ENCODE measurements at places on chromosomes 13 and 19.
A peak's percentile ranks its signal among the peaks of the same experiment; 100 is the strongest.

DNA sequence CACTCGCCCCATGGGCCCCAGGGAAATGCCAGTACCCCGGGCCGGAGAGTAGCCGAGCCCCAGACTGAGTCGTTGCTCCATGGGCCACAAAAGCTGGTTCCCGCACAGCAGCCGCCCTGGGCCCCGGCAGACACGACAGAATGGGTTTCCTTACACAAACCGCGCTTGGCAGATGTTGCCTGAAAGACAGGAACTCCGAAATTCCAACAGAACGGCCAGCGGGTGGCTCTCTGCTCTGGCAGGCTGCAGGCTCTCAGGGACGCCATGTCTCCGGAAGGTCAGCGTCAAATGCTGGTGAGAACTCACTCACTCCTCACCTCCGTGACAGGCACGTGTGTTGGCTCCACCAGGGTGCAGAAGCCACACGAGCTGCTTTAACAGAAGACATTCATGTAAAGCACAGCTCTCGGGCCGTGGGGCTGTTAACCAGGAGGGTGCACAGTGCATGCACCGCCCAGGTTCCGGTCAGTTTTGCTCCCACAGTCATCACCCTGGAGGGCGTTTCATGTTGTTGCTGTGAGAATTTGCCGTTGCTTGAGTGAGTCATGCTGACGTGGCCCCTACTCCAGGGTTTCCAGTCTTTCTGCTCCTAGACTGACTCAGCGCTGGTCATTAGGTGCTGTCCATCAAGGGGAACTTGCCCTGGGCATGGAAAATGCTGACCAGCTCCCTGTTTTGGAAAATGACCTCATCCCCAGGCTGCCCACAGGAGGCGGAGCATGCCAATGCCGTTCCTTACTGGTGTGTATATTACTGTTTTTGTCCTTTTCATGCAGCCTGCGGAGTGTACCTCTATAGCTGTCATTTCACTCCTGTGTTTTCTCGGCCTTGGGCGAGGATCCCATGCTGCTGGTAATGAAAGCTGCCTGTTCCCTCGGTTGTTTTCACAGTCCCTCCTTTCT is 44.8 kb downstream of the ANKRD10 start:
- peak; percentile 91 for ATAC-seq

- no peak for ATAC-seq
Measured at GRCh38 chr19:6765738-6766356, 1.4 kb downstream of the SH2D3A start.

- ATAC-seq: no peak
Measured at GRCh38 chr19:51719251-51719988, 4.4 kb downstream of the HAS1 start.

DNA sequence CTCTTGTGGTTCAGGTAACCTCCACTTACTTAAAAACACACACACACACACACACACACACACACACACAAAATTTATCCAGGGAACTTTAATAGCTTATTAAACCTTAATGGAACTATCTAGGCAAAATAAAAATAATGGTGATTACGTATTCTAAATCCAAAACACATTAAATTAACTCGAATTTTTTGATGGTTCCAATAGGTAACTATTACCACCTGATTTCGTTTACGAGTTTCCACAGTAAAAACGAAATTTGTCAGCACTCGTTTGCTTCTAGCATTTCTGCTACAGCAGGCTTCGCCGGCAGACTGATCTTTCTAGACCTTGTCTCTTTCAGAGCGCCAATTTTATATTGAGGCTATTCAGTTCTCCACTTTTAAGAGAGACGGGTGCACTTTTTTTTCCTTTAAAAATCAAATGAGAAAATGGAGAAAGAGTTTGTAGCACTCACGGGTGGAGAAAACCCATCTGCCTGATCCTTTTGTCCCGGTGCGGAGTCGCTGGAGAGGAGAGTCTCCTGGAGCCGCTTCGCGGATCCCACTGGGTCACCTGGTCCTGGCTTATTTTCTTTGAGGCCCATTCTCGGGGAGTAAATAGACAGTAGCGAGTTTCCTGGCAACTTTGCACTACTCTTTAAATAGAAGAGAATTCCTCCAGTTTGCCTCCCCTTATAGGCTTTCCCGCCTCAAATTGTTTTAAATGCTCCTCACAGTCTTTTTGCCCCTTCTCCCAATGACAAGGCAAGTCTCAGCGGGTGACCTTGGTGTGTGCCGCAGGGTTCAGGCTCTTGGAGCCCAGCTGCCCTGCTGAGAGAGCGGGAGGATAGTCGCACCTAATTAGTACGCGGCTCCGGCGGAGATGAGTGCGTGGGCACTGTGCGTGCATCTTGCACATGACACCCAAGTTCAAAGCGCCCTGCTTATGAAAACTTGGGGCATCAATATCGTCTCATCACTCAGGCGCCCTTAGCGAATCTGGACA is 117.0 kb downstream of the KCNRG start:
- peak; percentile 33 for ATAC-seq

GRCh38 chr19:54179921-54180461 is 7.0 kb upstream of the TMC4 start:
- ATAC-seq: peak; percentile 91

- ATAC-seq: no peak
Measured at GRCh38 chr19:19078801-19079200, 15.0 kb downstream of the SLC25A42 start.

DNA sequence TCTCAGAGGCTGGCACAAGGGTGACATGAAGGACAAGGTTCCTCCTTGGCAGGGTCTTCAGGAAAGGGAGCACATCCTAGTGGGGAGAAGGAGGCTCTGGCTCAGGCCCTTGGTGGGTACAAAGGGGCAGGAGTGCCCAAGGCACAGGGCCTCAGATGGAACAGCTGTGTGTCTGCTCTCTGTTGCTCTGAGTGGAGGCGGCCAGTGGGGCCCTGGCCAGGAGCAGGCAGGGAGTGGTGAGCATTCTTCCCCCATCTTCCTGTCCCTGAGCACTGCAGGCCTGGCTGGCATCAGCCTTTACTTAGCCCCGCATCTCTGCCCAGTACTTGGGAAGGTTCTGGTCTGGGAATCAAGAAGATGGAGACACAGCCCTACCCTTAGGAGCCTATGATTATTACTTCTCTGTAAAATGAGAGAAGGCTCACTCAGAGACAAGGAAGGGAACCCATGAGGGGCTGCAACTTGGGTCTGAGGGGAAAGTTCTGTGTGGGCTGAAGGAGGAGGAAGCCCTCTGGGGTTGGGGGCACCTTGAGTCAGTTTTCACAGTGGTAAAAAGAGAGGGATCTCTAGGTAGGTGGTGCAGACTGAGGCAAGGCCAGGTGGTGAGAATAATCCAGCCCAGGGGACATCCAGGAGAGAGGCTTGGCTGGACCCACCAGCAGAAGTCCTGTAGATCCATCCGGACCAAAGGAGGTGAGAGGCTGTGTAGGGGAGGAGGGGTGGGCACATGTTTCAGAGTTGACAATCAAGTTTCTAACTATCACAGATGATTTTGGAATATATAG is 173.5 kb downstream of the TSHZ3 start:
- ATAC-seq: no peak

- peak; percentile 94 for ATAC-seq
Measured at GRCh38 chr13:109700176-109700575, 86.2 kb downstream of the IRS2 start.

DNA sequence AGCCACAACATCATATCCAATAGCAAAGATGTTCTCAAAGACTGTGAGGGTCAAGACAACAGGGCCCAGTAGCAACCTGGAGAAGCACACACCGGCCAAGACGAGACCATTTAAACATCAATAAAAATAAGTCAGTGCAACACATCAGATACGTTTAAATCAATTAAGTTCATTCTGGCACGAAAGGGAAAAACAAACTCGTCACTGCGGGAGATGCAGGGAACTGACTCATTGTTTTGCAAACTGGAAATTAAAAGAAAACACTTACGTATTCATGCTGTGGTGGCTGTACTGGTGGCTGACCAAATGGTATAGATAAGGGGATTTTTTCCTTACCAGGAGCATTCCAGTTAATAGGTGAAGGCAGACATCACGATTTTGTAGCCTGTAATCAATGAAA is 26.3 kb upstream of the SLC15A1 start:
- ATAC-seq: no peak

DNA sequence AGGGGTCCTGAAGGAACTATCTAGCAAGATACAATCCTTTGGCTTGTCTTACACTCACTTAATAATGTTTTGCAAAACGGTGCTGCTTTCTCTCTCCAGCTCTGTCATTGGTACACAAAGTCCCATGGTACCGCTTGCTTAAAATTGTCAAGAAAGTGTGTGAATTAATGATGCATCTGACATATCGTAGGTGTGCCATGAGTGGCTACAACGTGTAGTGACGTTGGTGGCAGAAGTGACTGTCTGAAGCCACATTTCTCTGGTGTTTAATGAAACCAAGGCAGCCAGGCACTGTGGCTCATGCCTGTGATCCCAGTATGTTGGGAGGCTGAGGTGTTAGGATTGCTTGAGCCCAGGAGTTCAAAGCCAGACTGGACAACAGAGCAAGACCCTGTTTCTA is 2.6 kb downstream of the HSH2D start:
- no peak for ATAC-seq

- no peak for ATAC-seq
Measured at GRCh38 chr13:62704875-62705274, 1289.2 kb upstream of the PCDH20 start.

- ATAC-seq: peak; percentile 29
Measured at GRCh38 chr13:19742643-19743042, 40.1 kb downstream of the PSPC1 start.

GRCh38 chr19:52613299-52613906 is 24.8 kb downstream of the ZNF83 start:
- no peak for ATAC-seq

GRCh38 chr19:45636275-45636674 is 2.9 kb downstream of the EML2 start:
- no peak for ATAC-seq

DNA sequence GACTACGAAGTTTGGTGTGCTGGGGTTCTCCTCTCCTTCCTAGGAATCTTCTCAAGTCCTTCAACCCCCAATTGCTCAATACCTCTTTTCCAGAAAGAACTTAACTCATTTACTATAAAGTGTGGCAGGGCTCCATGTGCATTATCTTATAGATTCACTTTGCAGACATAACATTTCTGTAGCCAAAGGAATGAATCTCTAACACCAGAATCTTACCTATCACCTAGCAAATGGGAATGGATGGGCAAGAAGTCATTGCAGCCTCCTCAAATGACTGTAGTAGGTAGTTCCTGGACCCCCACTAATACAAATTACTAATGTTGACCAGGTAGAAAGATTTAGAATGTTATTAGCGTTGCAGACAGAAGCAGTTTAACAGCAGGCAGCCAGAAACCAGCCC is 5.7 kb upstream of the CACNA1A start:
- ATAC-seq: no peak

All from motor neuron (in vitro differentiated cells).